Omental fat pad (tissue), 4 donors: ENCODE measurements at places on chromosomes 7 and 10. TPM values are rescaled to one million over a fixed set of nuclear protein-coding genes. Genes with fewer than 3 reads are reported as not detected.

The NKX6-2 gene
- total RNA-seq, result not detected

The AP5Z1 gene
- 24.9 TPM for total RNA-seq

The SVOPL gene
- total RNA-seq, result not detected

The NME8 gene
- total RNA-seq, result 0.72 TPM

The LRRC17 gene
- total RNA-seq, result not detected

The SPDYE9 gene
- not detected for total RNA-seq

The GPR26 gene
- total RNA-seq, result not detected

The ARMC3 gene
- total RNA-seq, result not detected

The CYP3A4 gene
- total RNA-seq, result not detected

The TAS2R41 gene
- not detected for total RNA-seq

GRCh38 chr7:73704640-73705550 is 14.6 kb downstream of the STX1A start:
- DNase-seq, result no peak

DNA sequence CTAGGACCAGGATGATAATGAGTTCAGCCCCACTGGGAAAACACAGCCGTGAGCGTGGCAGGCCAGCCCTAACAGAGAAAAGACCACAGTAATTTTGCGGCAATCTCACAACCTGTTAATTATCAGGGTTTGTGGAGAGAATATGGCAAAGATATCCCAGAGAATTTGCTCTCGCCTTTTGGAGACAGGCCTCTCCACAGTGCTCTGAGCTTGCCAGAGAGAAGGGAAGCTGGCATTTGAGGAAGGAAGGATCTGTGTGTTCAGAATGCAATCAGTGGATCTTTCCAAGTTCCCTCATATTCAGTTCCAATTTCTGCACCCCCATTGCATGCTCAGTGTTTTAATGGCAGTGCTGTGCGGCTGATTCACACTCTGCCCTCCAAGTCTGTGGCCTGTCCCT is 60.2 kb downstream of the PLPP4 start:
- DNase-seq, result no peak

GRCh38 chr7:2270495-2270894 is 28.5 kb downstream of the NUDT1 start:
- DNase-seq, result no peak

GRCh38 chr7:70559815-70560214 is 572.1 kb upstream of the GALNT17 start:
- no peak for DNase-seq

GRCh38 chr10:86756511-86757112 is at the start of gene BMPR1A:
TSS of gene BMPR1A (plus strand) at chr10:86756619. CDS start at chr10:86876019, 119,400 bp downstream.
- no peak for DNase-seq

- DNase-seq, result no peak
Observed at GRCh38 chr7:121853307-121853706, 19.7 kb upstream of the PTPRZ1 start.

GRCh38 chr10:100895346-100895745 is 17.4 kb upstream of the SLF2 start:
- no peak for DNase-seq

GRCh38 chr10:23535381-23535780 is 96.5 kb downstream of the OTUD1 start:
- DNase-seq, result no peak

GRCh38 chr7:94823947-94824346 is 83.4 kb upstream of the PPP1R9A start:
- DNase-seq, result no peak

- no peak for DNase-seq
Observed at GRCh38 chr10:2836921-2837662, 230.3 kb upstream of the PFKP start.

- no peak for DNase-seq
Observed at GRCh38 chr10:132861116-132861691, 75.3 kb upstream of the NKX6-2 start.

DNA sequence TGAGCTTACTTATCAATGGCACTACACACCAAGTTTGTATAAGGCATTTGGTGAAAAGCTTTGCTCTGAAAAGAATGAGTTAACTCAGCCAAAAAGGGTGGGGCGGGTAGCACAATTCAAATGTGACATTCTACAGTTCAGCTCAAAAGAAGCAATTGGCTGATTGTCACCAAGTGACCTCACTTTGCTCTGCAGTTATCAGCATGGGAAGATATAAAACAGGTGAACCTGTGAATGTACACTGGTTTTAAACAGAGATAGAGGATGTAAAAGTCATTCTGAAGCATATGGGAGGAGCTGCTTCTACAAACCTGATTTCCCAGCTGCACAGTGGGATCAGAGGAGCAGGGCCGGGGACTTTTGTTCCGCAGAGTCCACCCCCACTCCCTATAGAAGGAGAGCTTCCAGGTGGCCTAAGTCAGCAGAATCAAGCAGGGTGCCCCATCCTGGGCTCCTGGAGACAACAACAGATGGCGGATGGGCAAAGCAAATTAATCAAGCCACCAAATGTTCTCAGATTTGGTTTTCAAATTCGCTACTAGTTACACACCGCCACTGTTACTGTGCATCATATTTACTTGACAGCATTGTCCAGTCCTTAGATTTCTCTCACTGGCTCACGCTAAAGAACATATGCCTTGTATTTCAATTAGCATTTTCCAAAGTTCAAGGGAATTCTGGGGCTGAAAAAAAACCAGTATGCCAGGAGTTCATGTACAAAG is 27.5 kb upstream of the NPVF start:
- no peak for DNase-seq

DNA sequence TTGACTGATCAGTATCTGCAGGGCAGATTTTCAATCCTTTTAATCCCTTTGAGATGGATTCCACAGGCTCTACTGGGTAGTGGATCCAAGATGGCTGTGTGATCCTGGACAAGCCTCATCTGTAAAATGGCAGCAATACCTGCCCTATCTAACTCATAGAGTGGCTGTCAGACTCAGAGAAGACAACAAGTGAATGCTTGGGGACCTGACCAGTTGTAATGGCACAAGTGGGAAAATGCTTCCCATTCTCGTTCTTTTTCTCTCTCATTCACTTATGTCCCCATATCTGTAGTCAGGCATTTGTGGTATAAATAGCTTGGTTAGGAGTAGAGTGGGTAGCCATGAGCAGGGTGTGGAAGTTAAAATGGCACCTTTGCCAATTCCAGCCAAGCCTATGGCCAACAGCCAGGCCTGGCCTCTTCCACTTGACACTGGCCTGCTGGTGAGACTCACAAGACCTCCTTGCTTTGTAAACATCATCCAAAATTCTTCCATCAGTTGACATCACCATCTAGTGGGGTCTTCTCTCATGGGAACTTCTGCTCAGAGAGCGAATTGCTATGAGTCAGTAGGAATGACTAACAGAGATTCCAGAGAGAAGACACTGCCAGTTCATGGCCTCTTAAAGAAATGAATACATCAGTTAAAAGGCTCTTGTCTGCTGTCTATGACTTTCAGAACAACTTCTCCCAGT is 150.1 kb downstream of the PLPP4 start:
- no peak for DNase-seq
